ENCODE measurements at places on chromosomes 6 and 20.

GRCh38 chr6:118660218-118660569 is 8.8 kb upstream of the CEP85L start:
- DNase-seq, result no peak

GRCh38 chr6:122077603-122078002 is 321.8 kb upstream of the HSF2 start:
- no peak for DNase-seq

- DNase-seq, result no peak
Measured at GRCh38 chr6:38806271-38806670, 91.2 kb downstream of the DNAH8 start.

- DNase-seq, result peak; percentile 78
Measured at GRCh38 chr6:14476793-14477531, 359.4 kb downstream of the CD83 start.

DNA sequence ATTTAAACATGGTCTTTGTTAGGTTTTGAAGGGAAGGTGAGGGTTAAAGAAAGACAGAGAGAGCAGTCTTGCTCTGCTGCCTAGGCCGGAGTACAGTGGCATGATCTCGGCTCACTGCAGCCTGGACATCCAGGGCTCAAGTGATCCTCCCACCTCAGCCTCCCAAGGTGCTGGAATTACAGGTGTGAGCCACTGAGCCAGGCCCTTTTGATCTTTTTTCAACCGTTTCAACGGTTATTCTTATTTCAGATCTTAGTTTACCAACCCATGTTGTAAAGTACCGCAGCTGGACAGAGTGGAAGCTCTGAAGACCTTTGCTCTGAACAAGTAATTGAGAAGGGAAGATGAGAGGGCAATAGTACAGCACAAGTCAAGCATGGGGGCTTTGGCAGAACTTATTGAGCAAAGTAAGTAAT is 1.2 kb upstream of the SRPK1 start:
- no peak for DNase-seq

DNA sequence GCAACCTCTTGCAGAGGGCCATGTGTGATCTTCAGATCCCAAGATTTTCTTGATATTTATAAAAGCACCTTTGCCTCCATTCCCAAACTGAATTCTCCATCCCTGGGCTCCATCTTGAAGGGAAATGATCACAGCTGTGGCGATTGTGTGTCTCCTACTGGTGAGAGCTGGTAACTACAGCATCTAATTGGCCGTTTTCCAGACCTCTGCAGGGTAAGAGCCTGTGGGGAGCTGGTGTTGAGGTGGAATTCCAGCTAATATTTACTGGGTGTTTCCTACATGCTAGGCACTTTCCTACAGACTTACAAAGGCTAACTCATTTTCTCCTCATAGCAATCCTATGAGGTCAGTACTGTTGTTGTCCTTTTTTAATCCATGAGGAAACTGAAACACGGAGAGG is 59.2 kb upstream of the FNDC1 start:
- peak; percentile 43 for DNase-seq

- DNase-seq, result no peak
Measured at GRCh38 chr6:126055449-126055848, 69.1 kb downstream of the TRMT11 start.

DNA sequence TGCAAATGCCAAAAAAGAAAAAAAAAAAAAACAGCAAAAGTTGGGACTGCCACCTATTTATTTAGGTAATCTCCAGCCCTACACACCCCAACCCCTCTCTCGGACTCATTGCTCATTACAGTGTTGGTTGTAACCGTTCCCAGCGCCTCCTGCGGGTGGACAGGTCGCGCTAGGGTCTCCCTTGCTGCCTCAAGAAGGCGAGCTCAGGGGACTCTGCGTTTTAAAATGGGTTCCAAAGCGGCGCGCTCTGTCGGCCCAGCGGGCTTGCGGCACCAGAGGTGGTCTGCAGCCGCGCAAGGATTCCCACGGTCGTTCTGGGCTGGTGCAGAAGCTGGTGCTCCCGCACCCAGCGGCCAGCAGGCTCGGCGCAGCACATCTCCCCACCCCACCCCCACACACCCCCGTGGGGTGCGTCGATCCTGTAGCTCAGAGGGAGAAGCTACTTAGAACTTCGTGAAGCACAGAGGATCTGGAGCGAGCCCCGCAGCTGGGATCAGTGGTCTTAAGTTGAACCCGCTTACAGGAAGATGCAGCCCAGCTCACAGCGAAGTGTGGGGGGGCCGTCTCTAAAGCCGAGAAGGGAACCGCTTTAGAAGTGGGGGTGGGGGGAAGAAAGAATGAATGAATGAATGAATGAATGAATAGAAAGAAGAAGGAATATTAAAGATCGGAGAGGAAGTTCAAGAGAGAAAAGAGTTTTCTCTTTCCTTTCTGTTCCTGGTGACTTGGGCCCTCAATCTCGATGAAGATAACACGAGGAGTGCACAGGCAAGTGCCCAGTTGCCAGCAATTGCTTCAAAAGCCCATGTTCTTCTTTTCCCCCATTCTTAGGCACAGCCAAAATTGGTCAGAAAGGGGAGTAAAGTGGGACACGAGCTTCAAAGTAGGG is 780 bp downstream of the TFAP2A start:
- DNase-seq, result no peak

DNA sequence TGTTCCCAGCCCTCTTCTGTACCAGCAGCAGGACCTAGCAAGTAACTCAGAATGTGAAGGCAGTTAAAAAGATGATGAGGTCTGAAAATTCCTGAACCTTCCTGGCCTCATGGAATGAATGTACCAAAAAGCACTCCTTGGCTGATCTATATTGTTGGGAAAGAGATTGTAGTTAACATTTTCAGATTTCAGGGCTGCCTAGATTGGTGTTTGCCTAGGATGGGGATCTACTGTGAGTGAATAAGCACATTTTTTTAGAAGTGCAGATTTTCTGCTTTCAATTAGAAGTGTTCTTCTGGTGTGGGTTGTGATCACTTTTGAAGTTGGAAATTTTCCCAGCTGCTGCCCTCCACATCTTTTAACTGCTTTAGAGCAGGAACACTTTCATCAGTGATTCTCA is 6.2 kb downstream of the MYLIP start:
- no peak for DNase-seq

DNA sequence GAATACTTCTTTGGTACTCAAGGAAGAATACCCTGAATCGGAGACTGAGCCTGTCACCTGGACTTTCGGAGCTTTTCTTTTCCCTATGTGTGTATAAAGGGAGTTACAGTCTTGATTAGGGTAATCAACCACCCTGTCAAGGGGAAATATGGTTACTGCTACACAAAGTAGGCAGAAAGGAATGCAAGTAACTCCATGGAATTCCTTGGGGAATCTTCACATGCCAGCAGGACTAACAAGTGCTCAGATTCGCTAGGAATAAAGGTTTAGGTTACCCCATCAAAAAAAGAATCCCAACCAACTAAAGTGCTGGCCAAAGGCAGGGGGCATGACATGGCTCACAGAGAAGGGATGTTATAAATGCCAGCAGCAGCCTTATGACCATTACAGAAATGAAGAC is 10.4 kb downstream of the KCNS1 start:
- DNase-seq, result no peak

- no peak for DNase-seq
Measured at GRCh38 chr6:81253821-81254220, 498.7 kb downstream of the TENT5A start.

GRCh38 chr20:23156842-23157423 is 70.8 kb upstream of the CD93 start:
- no peak for DNase-seq

GRCh38 chr6:135753196-135753595 is 98.3 kb upstream of the PDE7B start:
- no peak for DNase-seq

- DNase-seq, result no peak
Measured at GRCh38 chr6:8947900-8948299, 512.6 kb upstream of the SLC35B3 start.

GRCh38 chr6:10112871-10113549 is 301.9 kb downstream of the TFAP2A start:
- no peak for DNase-seq

DNA sequence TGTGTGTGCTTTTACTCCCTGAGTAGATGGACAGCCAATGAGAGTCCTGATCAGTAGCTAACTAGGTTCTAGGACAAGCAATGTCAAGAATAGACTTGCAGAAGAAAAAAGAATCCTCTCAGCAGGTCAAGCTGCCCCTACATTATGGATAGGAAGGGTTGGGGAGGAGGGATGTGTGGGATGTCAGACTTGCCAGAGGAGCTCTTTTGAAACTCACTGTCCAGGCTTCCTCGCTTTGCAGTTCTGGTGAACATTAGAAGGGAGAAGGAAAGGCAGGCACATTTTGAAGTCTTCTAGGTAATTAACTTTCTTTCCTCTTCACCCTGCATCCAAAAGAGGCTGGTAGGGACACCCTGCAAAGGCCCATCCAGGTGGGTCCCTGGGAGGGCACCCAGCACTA is 48.7 kb downstream of the SYNE1 start:
- no peak for DNase-seq

Data from HFF-Myc (cell line).